Chondrocyte (in vitro differentiated cells): ENCODE measurements at places on chromosomes 13 and 19.
A peak's percentile ranks its signal among the peaks of the same experiment; 100 is the strongest.

GRCh38 chr13:77952737-77953136, 34.1 kb upstream of the EDNRB start:
- H3K36me3 ChIP-seq = no peaks in the 10 kb centered on the region
- no peaks in the 10 kb centered on the region for H3K4me1 ChIP-seq
- no peak overlapping the region for H3K4me3 ChIP-seq
- no peaks in the 10 kb centered on the region for H3K27me3 ChIP-seq
- H3K27ac ChIP-seq = no peak overlapping the region
- DNase-seq = no peak

DNA sequence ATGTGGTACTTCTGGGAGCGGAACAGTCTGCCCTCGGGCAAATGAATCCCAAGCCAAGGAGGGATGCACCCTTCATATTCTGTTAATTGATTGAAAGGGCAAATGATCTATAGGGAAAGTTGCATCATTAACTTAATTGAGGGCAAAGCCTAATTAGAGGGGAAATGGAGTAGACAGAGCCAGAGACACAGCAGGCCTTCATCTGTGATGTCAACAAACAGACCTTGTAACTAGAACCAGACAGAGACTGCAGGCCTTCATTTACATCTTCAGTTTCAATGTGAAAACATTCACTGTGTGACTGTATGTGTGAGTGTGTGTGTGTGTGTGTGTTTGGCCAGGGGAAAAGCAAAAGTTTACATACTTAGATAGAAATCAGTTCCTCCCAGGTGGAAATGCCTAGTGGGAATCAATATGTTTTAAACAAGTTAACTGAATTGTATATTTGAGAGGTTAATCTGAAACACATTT, 126.4 kb downstream of the SPRY2 start:
- no peak overlapping the region for H3K4me3 ChIP-seq
- H3K27me3 ChIP-seq = no peaks in the 10 kb centered on the region
- H3K27ac ChIP-seq = no peak overlapping the region
- no peaks in the 10 kb centered on the region for H3K36me3 ChIP-seq

DNA sequence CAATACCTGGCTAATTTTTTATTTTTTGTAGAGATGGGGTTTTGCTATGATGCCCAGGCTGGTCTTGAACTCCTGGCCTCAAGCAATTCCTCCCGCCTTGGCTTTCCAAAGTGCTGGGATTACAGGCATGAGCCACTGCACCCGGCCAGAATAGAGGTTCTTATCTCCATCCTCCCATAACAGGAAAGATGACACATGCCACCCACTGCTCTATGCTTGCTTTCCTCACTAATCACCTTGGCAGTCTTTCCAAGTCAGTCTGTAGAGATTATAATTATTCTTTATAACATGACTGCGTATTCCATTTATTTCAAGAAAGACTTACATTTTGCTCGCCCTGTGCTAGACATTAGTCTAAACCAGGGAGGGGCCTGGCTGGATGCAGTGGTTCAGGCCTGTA, 6.7 kb downstream of the VAV1 start:
- H3K4me1 ChIP-seq = peaks cover 5% of the 10 kb centered on the region
- no peak for DNase-seq
- no peaks in the 10 kb centered on the region for H3K36me3 ChIP-seq

GRCh38 chr19:13996928-13997630, 9.0 kb downstream of the RFX1 start:
- H3K4me3 ChIP-seq = no peak overlapping the region
- H3K27me3 ChIP-seq = no peaks in the 10 kb centered on the region
- no peak overlapping the region for H3K27ac ChIP-seq
- DNase-seq = no peak
- peaks cover 2% of the 10 kb centered on the region for H3K36me3 ChIP-seq
- no peaks in the 10 kb centered on the region for H3K4me1 ChIP-seq

DNA sequence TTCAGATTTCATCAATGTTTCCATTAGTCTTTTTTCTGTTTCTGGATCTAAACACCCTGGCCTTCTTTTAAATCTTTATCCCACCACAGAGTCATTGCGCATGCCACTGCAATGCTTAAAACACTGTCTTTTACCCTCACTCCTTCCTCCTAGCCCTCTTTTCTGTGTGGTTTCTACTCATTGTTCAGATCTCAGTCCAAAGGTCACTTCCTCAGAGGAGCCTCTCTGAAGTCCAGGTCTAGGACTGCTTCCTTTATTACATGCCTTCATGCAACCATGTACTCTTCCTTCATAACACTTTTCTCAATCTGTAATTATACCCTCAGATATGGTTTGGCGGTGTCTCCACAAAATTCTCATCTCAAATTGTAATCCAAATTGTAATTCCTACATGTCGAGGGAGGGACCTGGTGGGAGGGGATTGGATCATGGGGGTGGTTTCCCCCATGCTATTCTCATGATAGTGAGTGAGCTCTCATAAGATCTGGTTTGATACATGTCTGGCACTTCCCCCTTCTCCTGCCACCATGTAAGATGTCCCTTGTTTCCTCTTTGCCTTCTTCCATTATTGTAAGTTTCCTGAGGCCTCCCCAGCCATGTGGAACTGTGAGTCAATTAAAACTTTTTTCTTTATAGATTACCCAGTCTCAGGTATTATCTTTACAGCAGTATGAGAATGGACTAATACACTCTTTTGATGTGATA, 808.9 kb downstream of the DIAPH3 start:
- no peaks in the 10 kb centered on the region for H3K36me3 ChIP-seq
- H3K4me1 ChIP-seq = peaks cover 8% of the 10 kb centered on the region
- H3K27me3 ChIP-seq = no peaks in the 10 kb centered on the region
- H3K27ac ChIP-seq = no peak overlapping the region

- H3K27me3 ChIP-seq = no peaks in the 10 kb centered on the region
- H3K27ac ChIP-seq = peak overlapping the region; percentile 94
- H3K4me1 ChIP-seq = peaks cover 24% of the 10 kb centered on the region
- no peak overlapping the region for H3K4me3 ChIP-seq
These were observed 55.4 kb downstream of the INTS6 start for GRCh38 chr13:51397262-51397941.

- H3K36me3 ChIP-seq = no peaks in the 10 kb centered on the region
- H3K4me3 ChIP-seq = no peak overlapping the region
- DNase-seq = no peak
- H3K27me3 ChIP-seq = no peaks in the 10 kb centered on the region
- H3K4me1 ChIP-seq = peaks cover 2% of the 10 kb centered on the region
- H3K27ac ChIP-seq = no peak overlapping the region
These were observed 85.5 kb downstream of the ZNF429 start for GRCh38 chr19:21590867-21591266.

- H3K27me3 ChIP-seq = no peaks in the 10 kb centered on the region
- no peaks in the 10 kb centered on the region for H3K4me1 ChIP-seq
- H3K27ac ChIP-seq = no peak overlapping the region
- DNase-seq = no peak
These were observed 1390.7 kb downstream of the SLITRK5 start for GRCh38 chr13:89061821-89062220.
